ENCODE measurements at places on chromosomes 6 and 20.

DNA sequence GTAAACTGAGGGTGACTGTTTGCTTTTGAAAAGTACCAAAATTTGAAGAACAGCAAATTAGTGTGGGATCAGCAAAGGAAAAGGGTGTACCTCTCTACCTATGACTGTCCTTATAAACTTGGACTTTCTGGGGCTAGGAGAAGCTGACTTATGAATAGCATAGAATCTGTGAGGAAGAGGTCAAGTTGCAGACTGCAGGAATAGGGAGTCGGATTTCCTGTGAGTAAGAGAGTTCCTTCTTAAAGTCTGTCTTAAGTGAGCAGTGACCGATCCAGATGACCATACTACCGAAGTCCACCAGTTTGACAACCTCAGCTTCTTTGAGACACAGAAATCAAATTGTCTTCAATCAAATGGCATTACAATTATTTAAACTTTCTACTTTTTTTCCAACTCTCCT is 708.7 kb downstream of the UTRN start:
- no peak for DNase-seq

DNA sequence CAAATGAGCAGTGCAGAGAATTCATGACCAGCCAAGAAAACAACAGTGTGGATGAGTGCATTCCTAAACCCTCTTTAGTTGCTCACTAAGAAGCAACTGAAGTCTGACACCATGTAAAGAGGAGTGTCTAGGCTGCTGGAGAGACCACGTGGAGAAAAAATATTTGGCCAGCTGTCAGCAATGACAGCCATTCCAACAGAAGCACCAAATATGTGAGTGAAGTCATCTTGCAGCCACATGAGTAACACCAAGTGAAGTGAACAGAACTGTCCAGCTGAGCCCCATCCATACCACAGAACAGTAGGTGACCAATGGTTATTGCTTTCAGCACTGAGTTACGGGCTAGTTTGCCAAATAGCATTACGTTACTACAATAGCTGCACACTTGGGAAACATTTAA is 89.4 kb downstream of the TBXT start:
- DNase-seq, result no peak

DNA sequence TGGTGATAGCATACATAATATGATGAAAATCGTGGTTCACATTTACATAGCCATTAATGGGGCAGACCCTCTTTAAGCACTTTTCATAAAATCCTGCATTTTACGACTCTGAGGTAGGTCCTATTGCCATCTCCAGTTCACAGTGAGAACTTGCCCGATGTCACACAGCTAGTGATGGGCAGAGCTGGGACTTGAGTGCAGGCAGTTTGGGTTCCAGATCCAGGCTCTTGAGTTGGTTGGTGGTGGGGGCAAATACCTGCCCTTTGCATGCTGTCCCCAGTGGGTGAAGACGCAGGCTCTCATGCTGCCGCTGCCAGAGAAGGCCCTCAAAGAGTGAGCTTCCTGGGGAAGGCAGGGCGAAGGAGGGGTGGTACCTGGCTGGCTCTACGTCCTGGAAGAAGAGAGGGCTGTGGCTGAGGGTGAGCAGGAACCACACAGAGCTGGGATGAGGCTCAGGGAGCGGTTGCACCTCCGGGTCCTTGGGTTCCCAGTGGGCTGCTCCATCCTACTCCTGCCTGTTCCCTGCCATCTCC is 6.1 kb upstream of the BAK1 start:
- no peak for DNase-seq

GRCh38 chr6:165227644-165228329 is 81.6 kb downstream of the C6orf118 start:
- peak; percentile 4 for DNase-seq

GRCh38 chr6:28357036-28357435 is 7.3 kb downstream of the ZKSCAN3 start:
- no peak for DNase-seq

- DNase-seq, result no peak
Measured at GRCh38 chr6:20681243-20681684, 147.0 kb downstream of the CDKAL1 start.
